CD4-positive, alpha-beta T cell treated with Interleukin-12 subunit alpha and Interleukin-12 subunit beta, for 1 hour (primary cell): ENCODE measurements at places on chromosomes 5 and 9.

DNA sequence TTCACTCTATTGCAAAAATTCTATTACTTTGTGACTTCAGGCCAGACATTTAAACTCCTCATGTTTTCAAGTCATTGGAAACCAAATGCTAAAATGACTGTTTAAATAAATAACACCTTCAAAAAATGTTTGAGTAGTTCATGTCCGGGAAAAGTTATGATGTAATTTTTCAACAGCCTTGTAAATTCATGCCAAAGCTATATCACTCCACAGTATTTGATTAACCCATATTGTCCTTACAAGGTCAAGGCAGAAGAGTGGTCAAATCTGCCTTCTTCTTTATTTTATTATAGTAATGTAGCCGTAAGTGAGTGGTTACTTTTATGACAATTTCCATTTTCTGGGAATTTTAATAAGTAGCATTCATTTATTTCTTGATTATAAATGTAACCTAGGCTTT lies 72.8 kb downstream of the ADCY2 start:
- DNase-seq = no peak

GRCh38 chr9:87139099-87139730 lies 191.9 kb upstream of the GAS1 start:
- DNase-seq = no peak

DNA sequence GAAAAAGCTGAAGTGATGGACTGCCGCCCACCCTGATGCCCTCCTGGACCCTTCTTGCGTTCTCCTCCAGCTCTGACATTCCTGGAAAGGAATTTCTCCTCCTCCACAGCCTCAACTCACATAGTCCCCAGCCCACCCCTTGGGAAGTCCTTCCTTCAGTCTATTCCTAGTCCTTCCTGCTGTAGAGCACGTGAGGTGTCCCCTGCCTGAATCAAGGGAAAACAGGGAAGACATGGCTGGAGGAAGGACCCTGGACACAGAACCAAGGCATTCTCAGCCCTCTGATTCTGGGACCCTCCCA lies 3.7 kb downstream of the ARID3C start:
- no peak for DNase-seq

DNA sequence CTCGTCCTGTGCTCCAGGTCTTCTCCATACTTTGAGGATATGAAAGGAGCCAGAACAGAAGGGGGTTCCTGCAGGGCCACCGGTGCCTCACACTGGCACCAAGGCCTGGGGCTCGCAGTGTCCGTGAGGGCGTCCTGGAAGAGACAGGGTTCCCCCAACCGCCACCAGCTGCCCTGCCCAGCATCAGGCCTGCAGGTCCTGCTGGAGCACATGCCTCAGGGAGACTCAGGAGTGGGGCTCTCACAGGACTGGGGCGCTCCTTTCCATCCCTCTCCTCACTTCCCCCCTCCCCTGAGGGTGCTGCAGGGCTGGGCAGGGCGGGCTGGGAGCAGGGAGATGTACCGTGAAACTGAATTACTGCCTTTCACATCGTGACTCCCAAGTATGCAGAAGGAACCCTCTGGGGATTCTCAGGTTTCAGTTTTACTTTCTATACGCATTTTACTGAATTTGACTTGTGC lies 31.7 kb downstream of the CEP72 start:
- no peak for DNase-seq

DNA sequence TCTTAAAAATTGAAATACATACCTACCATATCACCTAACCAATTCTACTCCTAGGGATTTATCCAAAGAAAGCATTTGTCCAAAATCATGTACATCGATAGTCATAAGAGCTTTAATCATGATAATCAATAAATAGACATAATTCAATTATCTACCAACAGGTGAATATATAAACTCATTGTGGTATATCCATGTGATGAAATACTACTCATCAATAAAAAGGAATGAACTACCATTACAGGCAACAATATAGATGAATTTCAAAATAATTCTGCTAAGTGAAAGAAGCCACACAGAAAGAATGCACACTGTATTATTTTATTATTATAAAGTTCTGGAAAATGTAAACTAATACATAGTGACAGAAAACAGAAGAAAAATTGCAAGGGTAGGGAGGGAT lies 81.8 kb downstream of the RFX3 start:
- no peak for DNase-seq

DNA sequence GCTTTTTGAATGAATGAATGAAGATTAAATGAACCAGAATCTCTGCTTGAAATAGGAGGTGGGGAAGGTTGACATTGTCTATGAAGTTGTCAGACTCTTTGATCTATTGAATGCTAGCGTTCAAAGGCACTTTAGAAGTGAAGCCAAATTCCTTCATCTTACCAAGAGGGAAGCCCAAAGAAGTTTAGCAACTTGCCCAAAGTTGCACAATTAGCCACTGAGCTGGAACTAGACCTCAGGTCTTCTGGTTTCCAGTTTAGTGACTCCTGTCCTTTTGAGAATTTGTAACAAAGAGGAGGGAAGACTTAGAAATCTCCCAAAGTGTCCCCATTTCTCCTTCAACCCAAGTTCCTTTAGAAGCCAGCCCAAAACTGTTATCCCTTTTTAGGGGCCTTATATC lies 20.7 kb upstream of the SLC1A3 start:
- DNase-seq = no peak

GRCh38 chr9:108012886-108013665 lies 523.5 kb upstream of the KLF4 start:
- no peak for DNase-seq

GRCh38 chr5:8848997-8849594 lies 696.8 kb downstream of the SEMA5A start:
- no peak for DNase-seq

GRCh38 chr5:169225830-169226356 lies 75.0 kb downstream of the SLIT3 start:
- DNase-seq = no peak

GRCh38 chr9:101840694-101841188 lies 102.3 kb upstream of the GRIN3A start:
- DNase-seq = no peak

DNA sequence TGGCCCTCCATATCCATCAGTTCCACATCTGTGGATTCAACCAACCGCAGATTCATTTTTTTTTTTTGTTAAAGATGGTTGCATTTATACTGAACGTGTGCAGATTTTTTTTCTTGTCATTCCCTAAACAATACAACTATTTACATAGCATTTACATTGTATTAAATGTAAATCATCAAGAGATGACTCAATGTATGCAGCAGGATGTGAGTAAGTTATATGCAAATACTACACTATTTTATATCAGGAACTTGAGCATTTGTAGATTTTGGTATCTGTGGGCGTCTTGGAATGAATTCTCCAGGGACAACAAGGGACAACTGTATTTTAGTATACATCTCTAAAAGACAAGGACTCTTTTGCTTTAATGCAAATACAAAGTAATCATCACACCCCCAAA lies 299.2 kb upstream of the ZNF608 start:
- DNase-seq = no peak
